Left ventricle myocardium inferior (tissue), 1 donor: ENCODE measurements at places on chromosomes 6 and 20.

- peak; percentile 19 for DNase-seq
Observed at GRCh38 chr20:10848810-10849370, 175.1 kb upstream of the JAG1 start.

DNA sequence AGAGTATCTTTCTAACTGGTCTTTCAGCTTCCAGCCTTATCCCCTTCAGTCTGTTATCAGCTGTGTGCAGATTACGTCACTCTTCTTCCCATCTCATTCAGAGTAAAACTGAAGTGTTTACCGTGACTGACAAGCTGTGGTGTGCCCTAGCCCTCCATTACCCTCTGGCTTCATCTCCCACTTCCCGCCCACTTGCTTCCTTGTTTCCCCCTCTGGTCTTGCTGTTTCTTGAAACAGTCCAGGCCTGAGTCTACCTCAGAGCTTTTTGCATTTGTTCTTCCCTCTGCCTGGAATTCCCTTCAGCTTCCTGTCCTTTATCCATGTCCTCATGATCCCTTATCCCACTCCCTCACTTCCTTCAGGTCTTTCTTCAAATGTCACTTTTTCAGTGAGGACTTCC lies 66.9 kb downstream of the CARMIL1 start:
- no peak for DNase-seq

DNA sequence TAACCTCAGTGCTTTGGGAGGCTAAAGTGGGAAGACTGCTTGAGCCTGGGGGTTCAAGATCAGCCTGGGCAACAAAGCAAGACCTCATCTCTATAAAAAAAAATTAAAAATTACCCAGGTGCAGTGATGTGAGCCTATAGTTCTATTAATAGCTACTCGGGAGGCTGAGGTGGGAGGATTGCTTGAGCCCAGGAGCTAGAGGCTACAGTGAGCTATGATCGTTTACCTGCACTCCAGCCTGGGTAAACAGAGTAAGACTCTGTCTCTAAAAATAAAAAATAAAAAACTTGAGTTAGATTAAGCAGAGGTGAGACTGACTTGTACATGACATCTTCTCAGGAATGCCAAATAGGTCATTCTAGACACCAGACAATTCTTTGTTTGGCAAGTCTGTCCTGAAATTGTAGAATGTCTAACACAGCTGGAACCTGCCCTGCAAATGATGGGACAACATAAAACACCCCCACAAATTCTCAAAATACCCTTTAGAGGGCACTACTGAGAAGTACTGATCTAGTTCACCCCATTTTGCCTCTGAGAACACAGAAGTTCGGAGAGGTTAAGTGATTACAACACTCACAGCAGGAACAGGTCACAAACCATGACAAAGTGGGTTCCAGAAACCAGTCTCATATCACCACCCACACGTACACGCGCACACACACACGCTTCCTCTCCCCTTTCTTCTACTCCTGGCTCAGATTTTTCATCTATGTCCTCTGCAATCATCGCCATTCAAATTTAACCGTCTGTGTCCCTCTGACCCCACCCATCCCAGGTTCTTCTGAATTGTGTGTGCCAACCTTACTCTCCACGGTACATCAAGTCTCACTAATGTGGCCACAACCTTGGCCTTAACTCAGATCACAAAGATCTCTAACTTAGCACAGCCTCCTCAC lies 38.3 kb downstream of the ARHGAP18 start:
- DNase-seq = no peak

- DNase-seq = no peak
Observed at GRCh38 chr6:2432292-2432691, 186.9 kb upstream of the GMDS start.

DNA sequence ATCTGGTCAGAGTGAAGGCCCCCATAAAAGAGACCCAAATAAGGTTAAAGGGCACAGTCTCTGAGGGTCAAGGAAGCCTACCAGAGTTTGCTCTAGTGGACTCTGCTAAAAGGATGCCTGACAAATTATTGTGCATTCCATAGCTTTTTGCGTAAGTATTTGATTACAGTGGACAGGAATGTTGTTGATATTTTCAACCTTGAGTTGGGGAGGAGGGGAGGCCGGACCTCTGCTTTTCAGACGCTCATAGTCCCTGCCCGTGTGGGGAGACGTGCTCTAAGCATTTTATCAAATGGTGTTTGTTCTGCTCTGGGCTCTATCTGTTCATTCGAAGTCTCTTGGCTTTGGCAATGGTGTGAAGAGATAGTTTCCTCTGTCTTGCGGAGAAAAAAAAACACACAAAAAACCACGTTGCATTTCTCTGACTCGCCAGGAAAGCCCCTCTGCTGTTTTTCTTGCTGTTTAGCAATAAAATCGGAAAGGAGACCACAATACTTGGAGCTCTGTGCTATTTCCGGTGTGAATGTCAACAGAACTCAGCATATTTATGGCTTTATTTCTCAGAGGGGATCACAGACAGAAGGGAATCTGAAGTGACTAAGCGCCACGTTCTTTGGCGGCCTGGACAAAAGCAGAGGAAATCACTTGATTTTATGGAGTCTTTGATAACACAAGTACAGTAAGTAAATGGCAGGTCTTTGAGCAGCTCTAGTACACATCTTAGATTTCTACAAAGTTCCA lies 159.8 kb downstream of the ZFP64 start:
- DNase-seq = no peak

DNA sequence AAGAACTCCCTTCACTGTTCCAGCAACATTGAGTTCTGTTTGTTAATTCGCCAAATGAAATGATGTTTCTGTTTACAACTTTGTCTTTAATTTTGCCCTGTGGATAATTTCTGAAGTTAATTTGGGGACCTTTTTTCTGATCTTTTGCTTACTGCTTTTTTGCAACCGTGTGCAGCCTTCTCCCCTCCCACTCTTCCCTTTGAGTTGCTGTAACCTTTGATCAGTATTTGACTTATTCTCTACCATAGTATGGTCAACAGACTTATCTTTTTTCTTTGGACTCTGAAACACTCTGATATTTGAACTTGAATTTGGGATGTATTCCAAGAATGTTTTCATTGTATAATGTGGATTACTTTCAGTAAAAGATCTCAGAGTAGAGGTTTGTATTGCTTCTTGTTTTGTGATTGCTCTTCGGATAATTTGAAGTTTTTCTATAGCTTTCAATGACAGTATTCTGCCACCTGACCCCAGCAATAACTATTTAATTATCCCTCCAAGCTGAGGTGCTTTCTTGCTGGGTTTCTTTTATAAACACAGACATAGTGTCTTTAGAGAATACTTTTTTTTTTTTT lies 46.2 kb downstream of the LRRN4 start:
- no peak for DNase-seq

- DNase-seq = no peak
Observed at GRCh38 chr6:122660296-122660695, 50.1 kb downstream of the PKIB start.

DNA sequence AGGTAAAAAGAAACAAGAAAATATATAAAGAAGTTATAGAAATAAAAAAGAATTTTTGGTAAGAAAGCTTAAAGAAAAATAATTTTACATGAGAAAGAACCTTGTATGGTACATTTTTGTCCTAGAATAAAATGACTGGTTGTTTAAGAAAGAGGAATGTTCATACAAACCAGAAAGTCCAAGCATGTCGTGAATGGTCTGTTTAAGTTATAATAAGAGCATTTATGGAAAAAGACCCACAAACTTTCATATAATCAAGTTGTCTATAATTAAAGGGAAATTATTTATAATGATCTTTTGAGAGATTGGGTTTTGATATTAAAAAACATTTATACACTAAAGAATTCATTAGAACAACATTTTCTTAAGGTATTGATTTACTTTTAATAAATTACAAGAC lies 27.8 kb upstream of the FAM110A start:
- DNase-seq = no peak

- DNase-seq = no peak
Observed at GRCh38 chr6:104954190-104954797, 2.6 kb upstream of the LIN28B start.

GRCh38 chr6:38638941-38639497 lies 710 bp downstream of the BTBD9 start:
- no peak for DNase-seq

- DNase-seq = no peak
Observed at GRCh38 chr20:59069026-59069425, 26.4 kb upstream of the PRELID3B start.

DNA sequence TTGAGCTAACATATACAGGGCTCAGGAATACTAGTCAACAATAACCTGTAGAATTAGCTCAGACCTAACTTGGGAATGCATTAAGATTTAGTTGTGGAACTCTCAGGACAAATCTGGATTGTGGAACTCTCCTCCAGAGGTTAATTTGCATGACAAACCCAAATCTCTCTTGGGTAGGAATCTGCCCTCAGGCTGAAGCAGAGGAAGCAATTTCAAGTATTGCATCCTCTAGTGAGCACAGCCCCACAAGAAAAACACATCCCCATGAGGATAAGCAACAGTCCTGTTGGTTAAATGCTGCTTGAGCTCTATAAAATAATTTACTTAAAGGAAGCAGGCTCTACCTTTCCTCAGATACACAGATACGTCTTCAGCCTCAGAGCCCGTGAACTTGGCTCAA lies 170.9 kb upstream of the STXBP5 start:
- no peak for DNase-seq

GRCh38 chr6:144418959-144419545 lies 133.9 kb downstream of the UTRN start:
- no peak for DNase-seq

DNA sequence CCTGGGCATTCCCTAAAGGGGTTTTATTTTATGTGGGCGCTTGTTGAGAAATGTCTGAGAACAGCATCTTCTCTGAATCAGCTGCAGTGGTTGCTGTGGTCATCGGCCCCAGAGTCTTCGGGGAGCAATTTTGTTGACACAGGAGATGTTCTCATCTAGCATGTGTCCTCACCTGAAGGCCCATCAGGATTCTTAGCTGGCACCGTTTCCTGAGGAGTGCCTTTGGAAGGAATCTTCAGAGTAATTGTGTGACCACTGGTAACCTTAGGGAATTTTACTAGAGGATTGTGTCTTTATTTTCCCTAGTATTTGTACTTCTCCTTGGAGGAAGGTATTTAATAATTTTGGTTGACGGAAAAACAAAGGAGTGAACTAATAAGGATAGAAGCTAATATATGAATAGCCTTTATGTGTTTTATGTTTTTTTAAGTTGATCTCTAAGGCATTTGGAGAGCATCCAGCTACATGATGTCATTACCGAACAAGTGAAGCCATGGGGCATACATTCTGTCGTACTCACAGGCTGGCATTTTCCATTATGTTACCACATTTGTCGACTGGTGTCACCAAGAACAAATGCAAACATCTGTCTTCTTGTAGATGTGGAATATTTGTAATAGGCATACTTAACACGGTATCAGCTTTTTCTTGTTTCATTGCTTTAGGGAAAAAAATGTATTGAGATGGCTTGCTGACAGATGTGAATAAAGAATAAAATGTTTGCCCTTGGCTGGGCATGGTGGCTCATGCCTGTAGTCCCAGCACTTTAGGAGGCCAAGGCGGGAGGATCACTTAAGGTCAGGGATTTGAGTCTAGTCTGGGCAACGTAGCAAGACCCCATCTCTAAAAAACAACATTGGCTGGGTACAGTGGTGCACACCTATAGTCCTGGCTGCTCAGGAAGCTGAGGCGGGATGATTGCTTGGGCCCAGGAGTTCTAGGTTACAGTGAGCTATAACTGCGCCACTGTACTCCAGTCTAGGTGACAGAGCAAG lies 41.9 kb downstream of the TULP4 start:
- no peak for DNase-seq

- no peak for DNase-seq
Observed at GRCh38 chr6:2019051-2019450, 226.4 kb downstream of the GMDS start.

DNA sequence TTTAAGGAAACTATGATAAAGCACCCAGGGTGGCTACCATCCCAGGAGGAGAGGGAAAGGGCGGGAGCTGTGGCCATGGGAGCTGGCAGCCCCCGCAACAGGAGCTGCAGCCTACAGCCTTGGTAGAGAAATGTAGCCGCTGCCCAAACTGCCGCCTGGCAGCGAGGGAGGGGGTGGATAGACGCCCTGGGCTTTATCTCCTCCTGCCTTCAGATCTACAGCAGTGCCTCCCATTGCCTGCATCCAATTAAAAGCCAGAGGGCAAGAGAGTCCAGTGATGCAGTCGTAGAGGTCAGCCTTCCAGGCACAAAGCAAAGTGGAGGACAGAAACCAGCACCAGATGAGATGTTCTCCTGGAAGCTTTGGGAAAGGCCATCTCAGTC lies 35.0 kb upstream of the ZFAND3 start:
- DNase-seq = no peak

- no peak for DNase-seq
Observed at GRCh38 chr20:16293590-16293989, 279.7 kb downstream of the KIF16B start.

- DNase-seq = no peak
Observed at GRCh38 chr20:44701118-44701857, 13.9 kb upstream of the CCN5 start.

DNA sequence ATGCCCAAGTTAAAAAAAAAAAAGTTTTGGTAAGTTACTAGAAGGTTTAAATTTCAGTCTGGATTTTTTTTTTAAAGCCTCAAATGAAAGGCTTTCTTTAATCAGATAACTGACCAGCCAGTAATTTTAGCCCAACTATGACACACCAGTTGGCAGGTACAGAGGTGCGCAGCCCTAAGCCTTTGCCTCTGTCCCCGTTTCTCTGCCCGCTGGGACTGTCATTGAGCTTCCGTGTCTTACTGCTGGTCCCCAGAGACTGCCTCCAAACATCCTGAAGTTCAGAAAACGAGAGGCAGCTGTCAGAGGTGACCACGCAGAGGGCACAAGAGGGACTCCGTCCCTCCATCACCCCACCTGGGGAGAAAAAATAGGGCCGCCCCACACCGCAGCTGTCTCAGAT lies 118.2 kb downstream of the RPS12 start:
- DNase-seq = no peak

GRCh38 chr20:56989516-56989915 lies 276.9 kb downstream of the BMP7 start:
- DNase-seq = no peak

DNA sequence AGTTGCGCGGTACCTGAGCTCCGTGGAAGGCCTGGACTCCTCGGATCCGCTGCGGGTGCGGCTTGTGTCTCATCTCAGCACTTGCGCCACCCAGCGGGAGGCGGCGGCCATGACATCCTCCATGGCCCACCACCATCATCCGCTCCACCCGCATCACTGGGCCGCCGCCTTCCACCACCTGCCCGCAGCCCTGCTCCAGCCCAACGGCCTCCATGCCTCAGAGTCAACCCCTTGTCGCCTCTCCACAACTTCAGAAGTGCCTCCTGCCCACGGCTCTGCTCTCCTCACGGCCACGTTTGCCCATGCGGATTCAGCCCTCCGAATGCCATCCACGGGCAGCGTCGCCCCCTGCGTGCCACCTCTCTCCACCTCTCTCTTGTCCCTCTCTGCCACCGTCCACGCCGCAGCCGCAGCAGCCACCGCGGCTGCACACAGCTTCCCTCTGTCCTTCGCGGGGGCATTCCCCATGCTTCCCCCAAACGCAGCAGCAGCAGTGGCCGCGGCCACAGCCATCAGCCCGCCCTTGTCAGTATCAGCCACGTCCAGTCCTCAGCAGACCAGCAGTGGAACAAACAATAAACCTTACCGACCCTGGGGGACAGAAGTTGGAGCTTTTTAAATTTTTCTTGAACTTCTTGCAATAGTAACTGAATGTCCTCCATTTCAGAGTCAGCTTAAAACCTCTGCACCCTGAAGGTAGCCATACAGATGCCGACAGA lies 9.9 kb downstream of the HEY2 start:
- DNase-seq = peak; percentile 57

GRCh38 chr6:133542056-133542821 lies 301.1 kb downstream of the EYA4 start:
- DNase-seq = no peak
